ENCODE measurements at places on chromosomes 1 and 21.

GRCh38 chr1:117061986-117062415 is 1.9 kb downstream of the TTF2 start:
- peak; percentile 11 for DNase-seq

GRCh38 chr1:98176414-98176813 is 255.6 kb upstream of the DPYD start:
- DNase-seq: no peak

GRCh38 chr1:183244466-183244865 is 58.4 kb downstream of the LAMC2 start:
- no peak for DNase-seq

DNA sequence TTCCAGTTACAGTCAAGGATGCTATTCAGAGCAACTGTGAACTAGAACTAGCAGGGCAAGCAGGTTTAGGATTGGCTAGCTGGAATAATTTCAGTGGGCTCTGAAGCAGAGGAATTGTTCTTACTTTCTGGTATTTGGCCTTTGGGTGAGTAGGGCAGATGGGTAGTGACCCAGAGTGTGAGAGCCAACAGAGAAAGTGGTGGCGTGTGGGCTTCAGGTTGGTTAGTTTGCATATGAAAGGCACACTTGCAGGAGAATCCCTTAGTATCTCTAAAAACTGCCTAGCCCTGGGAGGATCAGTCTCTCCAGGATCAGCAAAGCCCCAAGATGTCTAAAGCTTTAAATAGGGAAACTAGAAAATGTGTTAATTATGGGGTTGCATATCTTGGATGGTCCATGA is 67.6 kb upstream of the LRRC8B start:
- DNase-seq: no peak

DNA sequence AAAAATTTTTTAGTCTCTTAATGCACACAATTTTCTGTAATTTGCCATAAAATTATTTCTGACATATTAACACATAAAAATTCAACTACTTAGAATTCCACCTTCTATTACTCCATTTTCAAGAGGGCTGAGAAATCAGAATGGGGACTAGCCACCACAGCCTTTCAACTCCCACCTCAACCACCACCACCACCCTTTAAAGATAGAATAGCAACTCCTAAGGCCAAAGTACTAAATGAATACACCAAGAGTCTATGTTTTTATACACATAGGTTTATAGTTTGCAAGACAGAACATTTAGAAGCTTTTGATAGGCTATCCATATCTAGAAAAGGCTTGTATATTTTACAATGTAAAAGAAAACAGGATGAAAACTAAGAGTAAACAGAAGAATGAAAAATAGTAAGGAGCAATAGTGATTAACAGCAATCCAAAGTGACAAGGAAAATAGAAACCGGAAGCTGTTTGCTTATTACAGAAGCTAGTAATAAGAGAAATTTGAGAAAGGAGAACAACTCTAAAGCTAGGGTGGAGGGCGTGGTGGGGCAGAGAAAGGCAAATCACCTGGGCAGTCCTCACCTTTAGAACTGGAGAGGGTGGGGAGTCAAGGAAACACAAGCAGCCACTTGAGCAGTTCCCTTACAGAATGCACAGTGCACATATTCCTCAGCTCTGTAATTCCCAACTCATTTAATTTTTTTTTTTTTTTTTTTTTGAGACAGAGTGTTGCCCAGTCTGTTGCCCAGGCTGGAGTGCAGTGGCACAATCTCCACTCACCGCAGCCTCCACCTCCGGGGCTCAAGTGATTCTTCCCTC is 27.7 kb downstream of the EPS15 start:
- DNase-seq: no peak
